Activated naive CD8-positive, alpha-beta T cell treated with anti-CD3 and anti-CD28 coated beads, Interleukin-2, amount 10 ng/mL, durations not matched to agents 7 days and 5 days (primary cell): ENCODE measurements at places on chromosomes 6 and 20. TPM values are rescaled to one million over a fixed set of nuclear protein-coding genes. Genes with fewer than 3 reads are reported as not detected.
A peak's percentile ranks its signal among the peaks of the same experiment; 100 is the strongest.

GRCh38 chr6:34810936-34811632, 19.2 kb downstream of the BLTP3A start:
- H3K27me3 ChIP-seq, result no peaks in the 10 kb centered on the region
- peaks cover 5% of the 10 kb centered on the region for H3K4me1 ChIP-seq
- H3K27ac ChIP-seq, result no peak overlapping the region
- no peak overlapping the region for H3K4me3 ChIP-seq

GRCh38 chr6:168286116-168286515, 33.5 kb downstream of the DACT2 start:
- H3K4me1 ChIP-seq, result no peaks in the 10 kb centered on the region
- H3K27ac ChIP-seq, result no peak overlapping the region
- DNase-seq, result peak; percentile 10
- no peak overlapping the region for H3K4me3 ChIP-seq
- no peaks in the 10 kb centered on the region for H3K27me3 ChIP-seq

DNA sequence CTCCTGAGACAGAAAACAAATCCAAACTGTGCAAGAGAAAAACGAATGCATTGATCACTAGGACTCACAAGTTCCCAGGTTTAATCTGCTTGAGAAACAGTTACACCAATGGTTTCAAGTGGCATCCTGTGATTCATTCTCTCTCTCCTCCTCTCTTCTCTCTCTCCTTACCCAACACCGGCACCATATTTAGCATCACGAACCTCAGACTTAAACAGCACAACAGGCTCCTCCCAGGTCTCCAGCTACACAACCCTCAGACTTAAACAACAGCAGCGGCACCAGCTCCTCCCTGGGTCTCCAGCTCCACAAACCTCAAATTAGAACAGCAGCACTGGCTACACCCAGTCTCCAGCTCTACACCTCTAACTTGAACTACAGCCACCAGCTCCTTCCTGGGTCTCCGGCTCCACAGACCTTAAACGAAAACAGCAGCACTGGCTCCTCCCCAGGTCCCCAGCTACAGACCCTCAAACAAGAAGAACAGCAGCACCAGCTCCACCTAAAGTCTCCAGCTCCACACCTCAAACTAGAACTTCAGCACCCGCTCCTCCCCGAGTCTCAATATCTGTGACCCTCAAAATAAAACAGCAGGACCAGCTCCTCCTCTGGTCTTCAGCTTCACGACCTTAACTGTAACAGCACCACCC, 355.9 kb downstream of the PREX1 start:
- peaks cover 5% of the 10 kb centered on the region for H3K4me1 ChIP-seq
- no peak for DNase-seq
- H3K36me3 ChIP-seq, result no peaks in the 10 kb centered on the region
- no peak overlapping the region for H3K4me3 ChIP-seq
- no peaks in the 10 kb centered on the region for H3K27me3 ChIP-seq

GRCh38 chr6:38805127-38805655, 90.1 kb downstream of the DNAH8 start:
- no peaks in the 10 kb centered on the region for H3K4me1 ChIP-seq
- DNase-seq, result no peak
- peaks cover 59% of the 10 kb centered on the region for H3K27me3 ChIP-seq
- no peak overlapping the region for H3K27ac ChIP-seq
- no peaks in the 10 kb centered on the region for H3K36me3 ChIP-seq
- H3K4me3 ChIP-seq, result no peak overlapping the region

The TREML2 gene
- 14.9 TPM for total RNA-seq

- DNase-seq, result no peak
- H3K36me3 ChIP-seq, result no peaks in the 10 kb centered on the region
- no peak overlapping the region for H3K27ac ChIP-seq
Observed at GRCh38 chr20:48564982-48565539, 262.7 kb downstream of the PREX1 start.

- DNase-seq, result no peak
- H3K27ac ChIP-seq, result peak overlapping the region; percentile 94
- peak overlapping the region; percentile 90 for H3K4me3 ChIP-seq
Observed at GRCh38 chr6:106099235-106099537, 13.1 kb downstream of the PRDM1 start.

DNA sequence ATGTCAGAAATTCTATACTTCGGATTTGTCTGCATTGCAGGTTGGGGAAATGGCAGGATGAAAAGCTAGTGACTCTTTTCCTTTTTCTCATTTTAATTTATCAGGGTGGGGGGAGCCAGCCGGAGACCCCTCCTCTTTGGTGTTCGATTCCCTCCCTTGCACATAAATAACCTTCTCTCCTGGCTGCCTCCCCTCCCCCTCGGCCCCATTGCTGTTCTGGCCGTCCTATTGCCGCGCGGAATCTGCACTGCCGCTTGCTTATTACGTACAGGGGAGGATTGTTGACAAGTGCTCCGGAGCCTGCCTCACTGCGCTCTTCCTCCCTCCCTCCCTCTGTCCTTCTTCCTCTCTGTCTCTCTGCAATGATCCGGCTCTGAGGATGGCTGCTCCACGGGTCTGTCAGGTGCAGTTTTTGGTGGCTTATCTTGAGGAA, 154.7 kb downstream of the JARID2 start:
- peaks cover 68% of the 10 kb centered on the region for H3K4me1 ChIP-seq
- peak overlapping the region; percentile 94 for H3K27ac ChIP-seq
- peak; percentile 54 for DNase-seq
- peaks cover 6% of the 10 kb centered on the region for H3K36me3 ChIP-seq

GRCh38 chr6:32689531-32690501, 23.4 kb upstream of the HLA-DQB1 start:
- H3K27me3 ChIP-seq, result peaks cover 28% of the 10 kb centered on the region
- no peak for DNase-seq
- H3K27ac ChIP-seq, result no peak overlapping the region
- peaks cover 2% of the 10 kb centered on the region for H3K36me3 ChIP-seq
- H3K4me1 ChIP-seq, result peaks cover 20% of the 10 kb centered on the region

DNA sequence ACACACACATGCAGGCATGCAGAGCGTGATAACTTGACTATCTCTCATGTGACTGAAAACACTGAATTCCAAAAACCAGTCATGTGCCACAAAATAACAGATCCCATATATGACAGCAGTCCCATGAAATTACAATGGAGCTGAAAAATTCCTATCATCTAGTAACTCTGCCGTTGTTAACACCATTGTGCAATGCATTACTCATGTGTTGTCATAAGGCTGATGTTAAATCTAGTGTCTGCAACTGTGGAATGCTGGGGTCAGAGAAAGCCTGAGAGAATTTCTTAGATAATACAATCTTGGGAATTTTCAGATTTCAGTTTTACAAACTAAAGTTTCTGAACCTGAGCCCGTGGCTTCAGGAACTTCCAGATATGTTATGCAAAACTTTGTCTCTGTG, 70.2 kb downstream of the LYRM4 start:
- H3K27ac ChIP-seq, result no peak overlapping the region
- DNase-seq, result no peak
- no peaks in the 10 kb centered on the region for H3K27me3 ChIP-seq

- H3K27ac ChIP-seq, result no peak overlapping the region
- no peaks in the 10 kb centered on the region for H3K4me1 ChIP-seq
- no peak overlapping the region for H3K4me3 ChIP-seq
Observed at GRCh38 chr20:37651932-37652331, 41.9 kb upstream of the CTNNBL1 start.

- H3K4me3 ChIP-seq, result no peak overlapping the region
- no peaks in the 10 kb centered on the region for H3K36me3 ChIP-seq
- H3K27me3 ChIP-seq, result no peaks in the 10 kb centered on the region
- no peak for DNase-seq
- no peak overlapping the region for H3K27ac ChIP-seq
Observed at GRCh38 chr6:113596387-113597230, 260.5 kb upstream of the MARCKS start.

The SMPDL3A gene
- total RNA-seq, result 0.17 TPM

DNA sequence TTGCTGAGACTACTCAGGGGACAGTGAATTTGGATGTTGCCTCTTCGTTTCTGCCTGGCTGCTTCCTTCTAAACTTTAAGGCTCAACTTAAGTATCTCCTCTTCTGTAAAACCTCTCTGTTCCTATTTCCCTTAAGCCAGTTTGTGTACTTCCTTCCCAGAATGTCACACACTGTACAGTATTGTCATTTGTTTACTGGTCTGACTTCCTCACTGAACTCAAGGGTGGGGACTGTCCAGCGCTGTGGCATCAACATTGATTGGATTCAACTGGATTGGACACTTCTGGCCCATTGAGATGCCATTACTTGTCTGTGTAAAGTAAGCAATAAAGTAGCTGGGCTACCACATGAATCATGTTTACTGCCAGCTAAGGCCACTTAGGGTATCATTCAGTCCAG, 69.7 kb downstream of the ANKS1A start:
- H3K27ac ChIP-seq, result no peak overlapping the region
- H3K4me1 ChIP-seq, result peaks cover 6% of the 10 kb centered on the region
- H3K4me3 ChIP-seq, result no peak overlapping the region

DNA sequence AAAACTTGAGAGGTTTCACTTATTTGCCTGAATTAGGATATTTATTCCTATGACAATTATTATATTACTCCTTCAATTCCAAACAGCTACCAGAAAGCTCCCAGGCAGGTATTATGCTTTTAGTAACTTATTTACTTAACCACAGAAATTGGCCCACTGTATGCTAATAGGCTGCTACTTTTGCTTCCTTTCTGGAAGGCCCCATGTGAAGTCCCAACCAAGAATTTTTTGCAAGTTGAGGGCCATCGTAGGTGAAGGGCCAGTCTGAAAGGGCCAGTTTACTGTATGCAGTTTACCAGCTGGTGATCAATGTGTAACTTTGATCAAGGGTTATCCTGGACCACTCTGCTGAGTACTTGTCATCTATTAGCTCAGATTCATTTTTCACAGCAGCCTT, 45.0 kb downstream of the EDN1 start:
- no peaks in the 10 kb centered on the region for H3K36me3 ChIP-seq
- no peak for DNase-seq
- H3K27ac ChIP-seq, result no peak overlapping the region
- H3K27me3 ChIP-seq, result no peaks in the 10 kb centered on the region

The LHFPL5 gene
- total RNA-seq, result not detected

- no peaks in the 10 kb centered on the region for H3K4me1 ChIP-seq
- H3K4me3 ChIP-seq, result no peak overlapping the region
- peaks cover 1% of the 10 kb centered on the region for H3K36me3 ChIP-seq
- peaks cover 10% of the 10 kb centered on the region for H3K27me3 ChIP-seq
- H3K27ac ChIP-seq, result no peak overlapping the region
Observed at GRCh38 chr6:52109171-52109571, 21.8 kb upstream of the PKHD1 start.

The SIRPB2 gene
- not detected for total RNA-seq

- no peak overlapping the region for H3K27ac ChIP-seq
- H3K36me3 ChIP-seq, result no peaks in the 10 kb centered on the region
- no peak for DNase-seq
- peaks cover 3% of the 10 kb centered on the region for H3K4me1 ChIP-seq
- no peak overlapping the region for H3K4me3 ChIP-seq
Observed at GRCh38 chr6:157607317-157608109, 215.5 kb upstream of the SNX9 start.

DNA sequence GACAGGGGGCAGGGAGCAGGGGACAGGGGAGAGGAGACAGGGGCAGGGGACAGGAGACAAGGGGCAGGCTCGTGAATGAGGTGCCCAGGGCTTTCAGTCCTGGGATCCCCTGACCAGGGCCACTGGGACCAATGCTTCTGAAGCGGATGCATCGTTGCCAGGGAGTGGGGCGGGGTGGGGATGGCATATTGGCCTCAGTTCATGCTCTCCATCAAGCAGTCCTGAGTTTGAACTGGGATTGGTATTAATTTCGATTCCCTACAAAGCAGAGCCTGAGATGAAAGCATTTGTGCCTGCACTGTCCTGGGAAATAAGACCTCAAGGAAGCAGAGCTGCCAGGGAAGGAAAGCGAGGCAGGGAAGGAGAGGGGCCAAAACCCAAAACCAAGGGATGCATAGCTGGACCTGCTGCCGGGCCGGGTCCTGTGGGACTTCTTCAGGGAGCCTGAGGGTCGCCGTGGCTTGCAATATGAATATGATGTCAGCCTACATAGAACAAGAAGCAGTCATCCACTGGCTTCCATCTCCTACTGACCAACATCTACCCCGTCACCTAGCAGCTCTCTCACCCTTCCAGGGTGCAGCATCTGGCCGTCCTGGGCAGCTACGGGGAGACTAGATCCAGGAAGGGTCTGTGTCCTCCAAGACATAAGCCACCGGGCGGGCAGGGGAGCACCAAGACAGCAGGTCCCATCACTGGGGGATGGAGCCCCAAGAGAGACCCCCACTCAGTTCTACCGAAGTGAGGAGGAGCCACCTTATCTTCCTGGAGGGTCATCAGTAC, 233.3 kb downstream of the SYNDIG1 start:
- H3K27ac ChIP-seq, result no peak overlapping the region
- no peaks in the 10 kb centered on the region for H3K4me1 ChIP-seq
- H3K4me3 ChIP-seq, result no peak overlapping the region
- DNase-seq, result no peak
- no peaks in the 10 kb centered on the region for H3K27me3 ChIP-seq

The SLC22A23 gene
- total RNA-seq, result 1.2 TPM

GRCh38 chr6:159815410-159815809, 15.3 kb downstream of the PNLDC1 start:
- no peak overlapping the region for H3K4me3 ChIP-seq
- no peaks in the 10 kb centered on the region for H3K36me3 ChIP-seq
- H3K27ac ChIP-seq, result peak overlapping the region; percentile 49
- DNase-seq, result no peak
- peaks cover 13% of the 10 kb centered on the region for H3K4me1 ChIP-seq
- no peaks in the 10 kb centered on the region for H3K27me3 ChIP-seq

DNA sequence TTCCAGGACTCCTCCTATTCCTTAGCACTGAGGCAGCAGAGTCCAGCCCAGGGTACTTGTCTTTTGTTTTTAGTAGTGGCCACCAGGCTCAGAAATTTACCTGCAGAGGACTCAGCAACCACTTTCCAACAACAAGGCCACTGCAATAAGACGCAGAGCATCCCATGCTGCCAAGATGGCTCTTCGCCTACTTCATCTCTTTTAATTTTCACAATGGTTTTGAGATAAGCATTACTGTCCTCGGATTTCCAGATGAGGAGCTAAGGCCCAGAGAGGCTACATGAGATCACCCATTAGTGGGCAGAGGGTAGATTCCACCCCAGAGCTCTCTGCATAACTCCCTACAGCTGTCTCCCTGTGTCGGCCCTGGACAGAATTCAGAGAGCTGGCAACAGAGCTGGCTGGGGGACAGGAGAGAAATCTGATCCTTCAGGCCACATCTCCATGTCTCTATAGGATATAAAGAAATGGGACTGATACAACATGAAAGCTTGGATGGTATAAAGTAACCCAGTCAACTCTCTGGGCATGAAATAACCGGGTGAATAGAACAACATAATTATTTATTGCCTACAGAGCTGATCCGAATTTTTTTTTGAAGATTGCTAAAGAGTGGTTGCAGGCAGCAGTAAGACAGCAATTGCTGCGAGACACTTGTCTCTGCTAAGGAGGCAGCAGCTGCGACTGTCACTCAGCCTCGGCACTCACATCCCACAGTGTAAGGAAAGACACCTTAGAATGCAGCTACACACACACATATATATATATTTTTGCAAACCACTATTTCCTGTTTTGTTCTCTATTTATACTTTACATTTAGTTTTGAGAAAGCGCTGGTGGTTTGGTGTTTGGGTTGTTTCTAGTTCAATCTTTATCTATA, 37.2 kb downstream of the SCML4 start:
- H3K27ac ChIP-seq, result peak overlapping the region; percentile 87
- no peak for DNase-seq
- H3K4me3 ChIP-seq, result peak overlapping the region; percentile 75
- H3K27me3 ChIP-seq, result no peaks in the 10 kb centered on the region
- H3K4me1 ChIP-seq, result peaks cover 51% of the 10 kb centered on the region
